Spleen (tissue), 13 donors: ENCODE measurements at places on chromosomes 7 and 10. TPM values are rescaled to one million over a fixed set of nuclear protein-coding genes. Genes with fewer than 3 reads are reported as not detected.

GRCh38 chr7:156466955-156467625 is 173.5 kb upstream of the RNF32 start:
- DNase-seq = no peak

DNA sequence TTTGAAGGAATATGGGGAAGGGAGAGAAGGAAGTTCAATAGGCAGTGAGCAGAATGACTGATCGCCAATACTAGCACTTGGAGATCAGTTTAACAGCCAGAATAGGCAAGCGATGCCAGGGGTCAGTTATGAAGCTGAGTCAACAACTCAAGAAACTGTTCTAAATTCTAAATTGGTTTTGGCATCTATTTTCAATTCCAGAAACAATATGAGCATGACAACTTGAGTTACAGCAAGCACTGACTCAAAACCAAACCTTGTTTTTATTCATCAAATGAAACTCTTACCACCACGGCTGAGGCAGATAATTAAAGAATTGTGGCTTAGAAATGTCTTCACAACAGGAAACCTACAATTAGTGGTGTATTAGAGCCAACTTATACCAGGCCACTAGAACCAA is 180.5 kb upstream of the ASAH2 start:
- no peak for DNase-seq

Gene HPSE2
- polyA plus RNA-seq = 0.03 TPM

- DNase-seq = no peak
Measured at GRCh38 chr10:78471723-78472550, 438.3 kb downstream of the RPS24 start.

Gene STX1A
- 1.8 TPM for polyA plus RNA-seq

DNA sequence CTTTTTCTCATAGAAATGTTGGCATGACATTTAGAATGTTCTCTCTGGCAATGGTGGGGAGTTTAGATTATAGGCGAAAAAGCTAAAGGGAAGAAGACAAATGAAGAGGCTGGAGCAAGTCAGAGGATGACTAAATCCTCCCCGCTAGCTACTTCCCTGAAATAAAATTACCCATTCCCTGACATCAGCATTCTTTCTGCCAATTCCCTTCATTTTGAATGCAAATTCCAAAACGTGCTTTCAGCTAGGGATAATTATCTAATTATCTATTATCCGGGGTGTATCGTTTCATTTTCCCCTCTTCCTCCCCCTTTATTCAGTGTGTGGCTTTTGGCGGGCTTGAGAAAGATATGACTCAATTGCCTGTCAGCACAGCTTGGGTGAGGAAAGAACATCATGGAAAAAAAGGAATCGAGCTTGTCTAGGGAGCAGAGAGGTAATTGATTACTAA is 672.3 kb downstream of the TNS3 start:
- DNase-seq = no peak

DNA sequence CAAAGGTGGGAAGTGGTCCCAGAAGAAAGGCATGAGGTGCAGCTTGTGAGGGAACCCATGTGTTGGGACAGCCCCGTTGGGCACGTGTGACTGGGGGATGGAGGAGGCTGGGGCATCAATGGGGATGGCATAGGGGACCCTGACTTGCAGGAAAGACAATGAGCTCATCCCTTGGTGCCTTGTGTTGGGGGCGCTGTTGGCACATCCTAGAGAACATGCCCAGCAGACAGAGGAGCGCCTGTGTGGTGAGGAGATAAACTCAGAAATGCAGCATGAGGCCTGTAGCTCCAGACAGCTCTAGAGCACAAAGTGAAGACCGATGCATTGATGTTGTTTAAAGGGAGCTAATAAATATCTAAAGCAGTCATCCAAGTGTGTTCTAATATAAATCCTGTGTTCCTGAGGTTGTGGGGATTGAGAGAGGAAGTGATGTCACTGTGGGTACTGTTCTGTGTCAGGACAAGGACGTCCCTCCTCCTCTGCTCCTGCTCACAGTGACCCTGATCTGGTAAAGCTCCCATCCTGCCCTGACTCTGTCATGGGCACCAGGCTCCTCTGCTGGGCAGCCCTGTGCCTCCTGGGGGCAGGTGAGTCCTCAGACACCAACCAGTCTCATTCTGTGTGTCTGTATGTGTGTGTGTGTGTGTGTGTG is 126.1 kb upstream of the PRSS58 start:
- DNase-seq = no peak

Gene NAT16
- polyA plus RNA-seq = not detected

Gene ABCA13
- polyA plus RNA-seq = 0.02 TPM

Gene CFAP69
- 8.3 TPM for polyA plus RNA-seq

DNA sequence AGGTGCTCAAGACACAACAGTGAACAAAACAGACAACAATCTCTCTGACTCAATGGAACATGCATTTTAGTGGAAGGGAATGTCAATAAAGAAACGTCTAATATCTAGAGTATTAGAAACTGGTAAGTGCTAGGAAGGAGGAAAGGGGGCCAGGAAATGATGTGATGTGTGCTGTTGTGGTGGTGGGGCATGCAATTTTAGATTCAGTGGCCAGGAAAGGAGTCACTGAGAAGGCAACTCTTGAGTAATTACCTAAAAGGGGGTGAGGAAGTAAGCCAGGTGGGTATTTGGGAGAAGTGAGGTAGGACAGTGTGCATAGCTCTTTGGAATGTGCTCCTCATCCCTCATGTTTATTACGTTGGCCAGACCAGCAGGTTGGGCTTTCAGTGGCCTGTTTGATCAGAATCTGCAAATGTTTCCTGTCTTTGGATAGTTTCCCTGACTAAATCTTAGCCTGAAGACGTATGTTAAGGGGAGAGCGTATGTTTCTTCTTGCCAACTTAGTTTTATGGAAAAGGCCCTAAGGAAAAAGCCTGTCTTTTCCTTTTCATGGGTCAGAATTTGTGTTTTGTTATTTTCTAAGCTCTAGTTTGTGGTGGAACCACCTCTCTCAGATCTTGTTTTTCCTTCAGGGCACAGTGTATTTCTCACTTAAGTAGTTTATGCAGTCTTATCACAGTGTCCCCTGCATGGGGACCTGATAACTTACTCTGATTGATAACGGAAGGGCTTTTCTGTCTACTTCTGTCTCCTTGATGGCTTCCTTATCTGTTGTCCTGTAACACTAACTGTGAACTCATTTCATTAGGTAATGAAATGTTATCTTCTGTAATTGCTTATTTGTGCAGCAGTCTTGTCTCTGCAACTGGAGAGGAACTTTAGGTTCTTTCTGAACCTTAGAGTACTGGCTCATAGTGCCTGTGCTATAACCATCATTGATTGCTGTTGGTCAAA is 203.7 kb downstream of the AUTS2 start:
- DNase-seq = no peak

- DNase-seq = no peak
Measured at GRCh38 chr7:84971360-84971759, 215.5 kb downstream of the SEMA3D start.

Gene RAB19
- polyA plus RNA-seq = not detected

- no peak for DNase-seq
Measured at GRCh38 chr7:87028636-87029035, 30.8 kb downstream of the ELAPOR2 start.

GRCh38 chr7:10875080-10875479 is 98.6 kb upstream of the PHF14 start:
- no peak for DNase-seq

DNA sequence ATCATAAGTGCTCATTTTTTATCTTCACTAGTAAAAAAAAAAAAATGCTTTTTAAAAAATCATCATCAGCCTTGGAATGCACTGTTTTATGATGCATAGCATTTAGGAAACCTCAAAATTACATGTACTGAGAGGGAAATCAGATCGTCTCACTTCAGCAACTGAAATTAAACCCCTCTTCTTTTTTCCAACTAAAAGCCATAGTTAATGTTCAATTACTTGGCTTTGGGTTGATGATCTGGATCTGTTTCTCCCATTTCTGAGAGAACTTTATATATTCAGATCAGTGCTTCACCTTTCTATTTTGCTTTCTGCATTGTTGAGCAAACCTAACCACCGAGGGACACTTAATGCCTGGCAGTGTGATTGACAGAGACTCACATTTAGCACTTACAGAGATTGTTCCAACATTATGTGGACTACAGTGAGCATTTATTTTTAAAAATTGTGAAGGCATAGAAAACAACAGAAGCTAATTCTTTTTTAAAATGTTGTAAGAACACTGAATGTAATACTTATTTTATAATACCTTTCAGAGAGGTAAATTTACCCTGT is 678.4 kb downstream of the PHTF2 start:
- DNase-seq = no peak

DNA sequence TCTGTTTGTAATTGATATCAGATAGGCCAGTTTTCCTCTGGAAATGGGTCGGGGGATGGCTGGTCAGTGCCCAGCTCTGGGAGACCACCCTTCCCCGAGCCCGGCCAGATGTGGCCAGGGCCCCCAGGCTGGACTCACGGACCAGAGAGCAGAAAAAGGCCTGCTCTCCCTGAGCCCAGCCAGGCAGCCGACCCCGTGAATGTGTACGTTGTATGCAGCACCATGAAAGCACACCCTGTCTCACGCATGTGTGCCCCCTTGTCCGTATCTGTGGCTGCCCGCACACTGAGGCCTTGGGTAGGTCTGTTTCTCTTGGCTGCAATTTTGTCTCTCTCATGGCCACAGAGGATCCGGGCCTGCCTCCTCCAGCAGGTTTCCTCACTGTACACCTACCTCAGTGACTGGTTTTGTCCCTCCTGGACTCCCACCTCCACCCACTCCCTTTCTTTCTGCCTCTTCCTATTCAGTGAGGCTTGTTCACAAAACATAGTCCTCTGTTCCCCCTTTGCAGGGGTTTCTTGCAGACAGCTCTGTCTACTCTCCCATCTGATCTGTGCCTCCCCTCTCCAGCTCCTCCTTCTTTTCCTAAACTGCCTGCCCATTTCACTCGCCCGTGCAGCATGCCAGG is 23.6 kb upstream of the ANKRD2 start:
- peak; percentile 52 for DNase-seq

Gene ITPRID1
- polyA plus RNA-seq = not detected

GRCh38 chr10:88111294-88111693 is 247.9 kb downstream of the PTEN start:
- no peak for DNase-seq

DNA sequence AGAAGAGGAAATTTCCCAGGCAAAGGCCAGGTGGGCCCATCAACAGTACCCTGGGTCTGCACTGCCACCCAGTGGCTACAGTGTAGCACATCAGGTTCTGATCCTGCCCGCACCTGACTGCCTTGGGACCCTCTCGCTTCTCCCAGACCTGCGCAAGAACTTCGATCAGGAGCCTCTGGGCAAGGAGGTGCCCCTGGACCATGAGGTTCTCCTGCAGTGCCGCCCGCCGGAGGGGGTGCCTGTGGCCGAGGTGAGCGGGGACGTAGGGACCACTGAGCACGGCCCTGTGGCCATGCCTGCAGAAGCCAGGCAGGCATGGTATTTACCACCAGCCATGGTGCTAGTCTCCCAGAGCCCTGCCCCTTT is 33.9 kb upstream of the SLC29A3 start:
- DNase-seq = no peak

- DNase-seq = no peak
Measured at GRCh38 chr10:17980846-17981565, 29.3 kb downstream of the SLC39A12 start.

DNA sequence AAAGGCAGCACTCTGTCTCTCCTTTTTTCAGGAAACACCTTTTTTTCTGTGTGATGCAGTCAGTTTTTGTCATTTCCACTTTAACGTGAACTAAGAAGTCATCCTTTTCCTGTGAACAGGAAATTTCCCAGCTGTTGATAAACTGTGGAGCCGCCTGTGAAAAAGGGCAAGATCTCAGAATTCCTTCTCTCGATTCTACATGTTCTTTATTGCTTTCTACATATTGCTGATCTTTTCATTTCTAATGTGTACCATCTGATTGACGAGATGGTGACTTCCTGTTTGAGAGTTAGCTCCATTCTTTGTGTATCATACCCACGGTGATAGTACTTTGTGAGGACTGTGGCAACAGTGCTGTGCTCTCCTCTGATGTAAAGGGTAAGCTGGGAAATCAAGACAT is 50.4 kb downstream of the ADD3 start:
- DNase-seq = no peak

DNA sequence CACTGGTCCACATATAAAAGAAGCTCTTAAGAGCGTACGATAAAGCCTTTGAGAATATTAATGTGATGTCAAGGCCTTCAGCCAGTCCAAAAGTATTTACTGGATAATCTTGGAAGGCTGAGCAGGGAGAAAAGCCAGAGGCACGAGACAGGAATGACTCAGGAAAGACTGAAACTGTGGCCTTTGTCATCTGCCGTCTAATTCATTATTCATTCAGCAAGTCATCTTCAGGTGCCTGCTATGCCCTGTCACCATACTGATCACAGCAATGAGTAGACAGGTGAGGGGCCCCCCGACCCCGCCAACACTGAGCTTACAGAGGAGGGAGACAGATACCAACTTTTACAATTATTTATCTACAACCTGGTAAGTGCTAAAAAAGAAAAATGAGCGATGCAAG is 78.9 kb downstream of the VOPP1 start:
- DNase-seq = peak; percentile 36

DNA sequence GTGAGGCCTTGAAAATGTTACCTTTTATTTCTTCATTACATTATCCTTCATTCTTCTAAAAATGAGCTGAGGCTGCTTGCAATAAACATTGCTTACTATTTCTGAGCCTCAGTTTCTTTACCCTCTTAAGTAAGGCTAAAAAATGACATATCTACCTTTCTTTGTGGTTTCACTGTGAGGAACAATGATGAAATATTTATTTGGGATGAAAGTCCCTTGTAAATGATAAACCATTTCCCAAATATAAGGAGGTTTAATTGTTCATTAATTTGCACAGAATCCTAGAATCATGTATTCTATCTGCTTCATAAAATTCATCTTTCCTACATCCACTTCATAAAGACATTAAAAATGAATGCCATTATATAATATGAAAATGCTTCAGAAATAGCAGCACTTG is 27.9 kb downstream of the ZC3HAV1 start:
- no peak for DNase-seq

DNA sequence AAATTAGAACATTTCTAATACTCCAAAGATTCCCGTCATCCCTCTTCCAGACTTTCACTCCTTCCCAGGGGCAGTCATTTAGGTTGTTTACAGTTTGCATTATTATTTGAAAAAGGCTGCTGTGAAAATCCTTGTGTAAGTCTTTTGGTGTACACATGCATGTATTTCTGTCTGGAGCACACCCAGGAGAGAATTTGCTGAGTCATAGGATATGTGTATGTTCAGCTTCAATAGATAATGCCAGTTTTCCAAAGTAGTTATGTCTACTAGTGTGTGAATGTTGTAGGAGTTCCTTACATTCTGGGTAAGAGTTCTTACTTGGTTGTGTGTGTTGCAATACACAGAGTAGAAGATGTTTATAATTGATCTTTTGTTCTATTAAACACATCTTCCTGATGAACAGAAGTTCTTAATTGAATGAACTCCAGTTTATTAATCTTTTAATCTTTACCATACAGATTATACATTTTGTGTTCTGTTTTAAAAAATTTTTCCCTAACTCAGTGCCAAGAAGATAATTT is 25.3 kb downstream of the CROT start:
- no peak for DNase-seq

Gene NFE2L3
- 5.9 TPM for polyA plus RNA-seq

Gene CHAT
- not detected for polyA plus RNA-seq

- DNase-seq = peak; percentile 52
Measured at GRCh38 chr7:421136-421991, 98.3 kb downstream of the PDGFA start.

Gene C10orf143
- polyA plus RNA-seq = 15.6 TPM

Gene FAM241B
- polyA plus RNA-seq = 1.6 TPM

Gene MMRN2
- 4.8 TPM for polyA plus RNA-seq

GRCh38 chr7:96497567-96497966 is 175.7 kb upstream of the SLC25A13 start:
- DNase-seq = no peak

GRCh38 chr7:117751775-117752174 is 121.5 kb downstream of the CTTNBP2 start:
- DNase-seq = no peak

GRCh38 chr7:3196629-3197400 is 104.2 kb upstream of the SDK1 start:
- DNase-seq = peak; percentile 8
